Activated CD4-positive, alpha-beta T cell treated with anti-CD3 and anti-CD28 coated beads for 24 hours (primary cell): ENCODE measurements at places on chromosomes 11 and 22.

- DNase-seq, result no peak
Measured at GRCh38 chr11:114059984-114060391, 477 bp downstream of the ZBTB16 start.

- DNase-seq, result peak; percentile 28
Measured at GRCh38 chr11:47234669-47235100, 13.9 kb downstream of the ACP2 start.

DNA sequence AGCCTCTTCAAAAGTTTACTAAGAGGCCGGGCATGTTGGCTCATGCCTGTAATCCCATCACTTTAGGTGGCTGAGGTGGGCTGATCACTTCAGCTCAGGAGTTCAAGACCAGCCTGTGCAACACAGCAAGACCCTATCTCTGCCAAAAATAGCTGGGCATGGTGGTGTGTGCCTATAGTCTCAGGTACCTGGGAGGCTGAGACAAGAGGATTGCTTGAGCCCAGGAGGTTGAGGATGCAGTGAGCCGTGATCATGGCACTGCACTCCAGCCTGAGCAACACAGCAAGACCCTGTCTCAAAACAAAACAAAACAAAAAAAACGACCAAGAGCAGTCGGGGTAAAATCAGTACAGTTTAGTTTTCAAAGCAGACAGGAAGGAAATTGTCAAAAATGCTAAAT, 4.7 kb upstream of the ADSL start:
- no peak for DNase-seq

GRCh38 chr22:38311323-38311620, 6.0 kb downstream of the CSNK1E start:
- DNase-seq, result no peak

DNA sequence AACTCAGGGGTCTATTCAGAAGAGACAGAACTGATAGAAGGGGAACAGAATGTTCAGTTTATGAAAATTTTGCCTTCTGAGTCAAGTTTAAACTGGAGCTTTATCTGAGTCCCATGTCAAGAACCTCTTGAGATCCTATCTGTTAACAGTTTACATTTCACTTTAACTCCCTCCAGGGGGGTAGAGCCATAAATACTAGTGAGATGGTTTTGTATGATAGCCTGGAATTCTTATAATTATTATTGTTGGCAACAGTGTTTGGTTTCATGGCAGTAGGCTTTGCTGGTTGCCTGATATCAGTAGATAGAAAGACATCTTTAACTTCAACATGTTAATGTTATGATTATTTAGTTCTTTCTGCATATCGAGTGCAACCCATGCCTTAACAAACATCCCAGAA, 498.5 kb downstream of the INSC start:
- no peak for DNase-seq

DNA sequence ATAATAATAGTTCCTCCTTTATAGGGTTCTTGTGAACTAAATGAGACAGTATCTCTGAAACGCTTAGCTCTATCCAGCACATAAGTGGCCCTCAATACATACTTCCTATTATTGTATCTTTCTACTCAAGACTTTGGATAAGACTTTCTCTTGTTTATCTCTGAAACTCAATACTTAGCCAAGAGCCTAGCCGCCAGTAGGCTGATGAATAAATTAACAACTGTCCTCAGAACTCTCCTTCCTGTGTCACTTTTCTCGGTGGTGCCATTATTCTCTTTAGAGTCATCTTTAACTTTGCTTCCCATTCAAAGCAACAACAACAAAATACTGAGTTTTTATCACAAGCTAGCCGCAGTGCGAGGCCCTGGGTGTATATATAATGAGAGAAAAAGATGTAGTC, 86.9 kb downstream of the FAM83F start:
- no peak for DNase-seq
